Fibroblast of skin of right biceps (primary cell): ENCODE measurements at places on chromosomes 11 and 22.

DNA sequence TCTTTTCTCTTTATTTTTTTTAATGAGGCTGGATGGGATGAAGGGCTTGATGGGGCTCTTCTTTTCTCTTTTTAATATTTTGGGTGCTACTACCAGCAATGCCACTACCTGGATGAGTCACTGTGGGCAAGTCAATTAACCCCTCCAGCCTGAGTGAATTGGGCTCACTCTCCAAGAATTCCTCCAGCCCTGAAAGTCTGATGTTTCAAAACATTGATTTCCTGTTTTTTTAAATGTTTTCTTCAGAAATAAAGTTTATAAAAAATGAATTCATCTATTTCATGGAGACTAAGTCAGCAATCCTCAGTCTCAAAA lies 812 bp upstream of the OR5A2 start:
- no peak for DNase-seq

DNA sequence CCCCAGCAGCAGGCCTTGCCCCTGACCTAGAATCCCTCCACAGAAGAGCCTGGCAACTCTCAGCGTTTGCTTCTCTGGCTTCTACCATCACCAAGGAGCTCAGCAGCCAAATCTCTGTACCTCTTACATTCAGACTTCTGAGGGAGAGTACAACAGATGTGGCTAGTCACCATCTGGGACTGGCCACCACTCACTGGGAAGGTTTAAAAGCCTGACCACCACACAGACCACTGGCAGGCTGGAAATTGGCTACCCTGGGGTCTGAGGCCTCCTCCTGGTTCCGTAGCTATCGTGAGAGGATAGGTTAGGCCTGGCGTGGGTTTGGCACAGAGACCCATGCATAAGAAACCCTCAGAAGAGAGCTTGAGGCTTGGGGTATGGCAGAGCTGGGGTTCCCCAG lies 478.5 kb upstream of the CADM1 start:
- DNase-seq, result no peak

DNA sequence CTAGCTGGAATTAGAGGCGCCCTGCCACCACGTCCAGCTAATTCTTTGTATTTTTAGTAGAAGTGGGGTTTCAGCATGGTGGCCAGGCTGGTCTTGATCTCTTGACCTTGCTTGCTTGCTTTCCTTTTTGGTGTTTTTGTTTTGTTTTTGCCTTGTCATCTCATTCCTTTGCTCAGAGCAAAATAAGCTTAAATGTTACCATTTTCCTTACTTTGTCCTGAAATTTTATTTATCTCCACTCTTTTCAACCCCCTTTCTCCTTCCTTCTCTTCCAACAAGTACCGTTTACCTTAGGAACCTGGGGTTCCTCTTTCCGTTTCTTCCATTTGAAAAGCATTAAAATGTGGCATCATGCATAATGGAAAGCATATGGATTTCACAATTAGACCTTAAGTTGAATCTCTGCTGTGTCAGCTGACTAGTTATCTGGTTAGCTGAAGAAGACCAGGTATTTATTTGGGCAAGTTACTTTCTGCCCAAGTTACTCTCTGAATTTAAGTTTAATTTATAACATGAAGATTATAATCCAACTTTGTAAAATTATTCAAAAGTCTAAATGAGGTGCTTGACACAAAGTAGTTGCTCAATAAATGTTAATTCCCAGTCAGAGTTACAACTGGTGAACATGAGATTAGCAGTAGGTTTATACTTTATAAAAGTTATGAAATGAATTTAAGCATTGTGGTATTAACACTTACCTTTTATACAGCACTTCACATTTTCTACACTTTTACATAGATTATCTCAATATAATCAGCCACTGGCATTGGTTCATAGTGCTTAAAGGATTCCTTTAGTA lies 69.7 kb downstream of the PRMT3 start:
- DNase-seq, result no peak

DNA sequence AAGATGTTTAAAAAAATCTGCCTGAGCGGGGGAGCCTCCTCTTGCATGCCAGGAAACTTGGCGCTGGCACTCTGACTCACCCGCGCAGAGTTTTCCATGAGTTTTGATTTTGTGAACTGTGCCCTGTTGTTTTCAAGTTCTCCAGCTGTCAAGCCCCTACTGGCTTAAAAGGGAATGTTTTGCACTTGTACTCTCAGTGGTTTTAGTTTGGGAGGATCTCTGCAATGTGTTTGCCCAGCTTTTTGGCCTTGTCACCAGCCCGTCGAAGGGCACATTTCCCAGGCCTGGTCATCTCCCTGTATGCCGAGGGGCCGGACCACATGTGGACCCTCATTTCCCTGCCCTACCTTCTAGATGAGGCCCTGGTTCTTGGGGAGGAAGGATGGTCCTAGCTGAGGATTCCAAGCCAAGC lies 12.2 kb downstream of the MRGPRF start:
- peak; percentile 81 for DNase-seq

DNA sequence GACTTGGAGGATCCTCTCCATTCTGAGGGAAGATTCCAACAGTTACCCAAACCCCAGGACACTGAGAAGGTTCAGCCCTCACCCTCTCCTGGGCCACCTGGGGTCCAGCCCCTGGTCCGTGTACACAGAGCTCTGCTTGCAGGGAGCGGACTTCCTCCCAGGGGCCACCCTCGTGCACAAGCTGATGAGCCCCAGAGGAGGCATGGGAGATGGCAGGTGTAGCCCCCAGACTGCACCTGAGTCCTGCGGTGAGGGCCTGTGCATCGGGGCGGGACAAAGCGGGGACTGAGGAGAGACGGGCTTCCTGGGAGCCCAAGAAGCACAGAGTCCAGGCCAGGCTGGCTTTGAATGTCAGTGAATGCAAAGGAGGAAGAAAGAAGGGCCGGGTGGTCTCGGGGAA lies 1374.9 kb downstream of the BRD1 start:
- no peak for DNase-seq

DNA sequence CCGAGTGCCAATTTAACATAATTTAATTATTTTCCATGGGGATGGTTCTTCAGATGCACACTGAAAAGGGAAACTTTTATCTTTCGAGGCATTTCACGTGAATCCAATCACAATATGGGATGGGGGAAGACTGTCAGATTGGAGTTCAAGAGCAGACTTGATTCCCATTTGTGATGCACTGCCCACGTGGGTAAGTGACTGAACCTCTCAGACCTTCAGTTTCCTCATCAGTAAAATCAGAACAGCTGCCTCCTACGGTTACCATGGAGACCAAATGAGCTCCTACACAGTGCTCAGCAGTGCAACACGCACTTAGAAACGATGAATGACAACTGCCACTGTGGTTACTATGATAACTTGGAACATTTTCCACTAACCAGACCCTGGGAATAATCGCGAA lies 21.7 kb downstream of the KIAA0930 start:
- peak; percentile 42 for DNase-seq

DNA sequence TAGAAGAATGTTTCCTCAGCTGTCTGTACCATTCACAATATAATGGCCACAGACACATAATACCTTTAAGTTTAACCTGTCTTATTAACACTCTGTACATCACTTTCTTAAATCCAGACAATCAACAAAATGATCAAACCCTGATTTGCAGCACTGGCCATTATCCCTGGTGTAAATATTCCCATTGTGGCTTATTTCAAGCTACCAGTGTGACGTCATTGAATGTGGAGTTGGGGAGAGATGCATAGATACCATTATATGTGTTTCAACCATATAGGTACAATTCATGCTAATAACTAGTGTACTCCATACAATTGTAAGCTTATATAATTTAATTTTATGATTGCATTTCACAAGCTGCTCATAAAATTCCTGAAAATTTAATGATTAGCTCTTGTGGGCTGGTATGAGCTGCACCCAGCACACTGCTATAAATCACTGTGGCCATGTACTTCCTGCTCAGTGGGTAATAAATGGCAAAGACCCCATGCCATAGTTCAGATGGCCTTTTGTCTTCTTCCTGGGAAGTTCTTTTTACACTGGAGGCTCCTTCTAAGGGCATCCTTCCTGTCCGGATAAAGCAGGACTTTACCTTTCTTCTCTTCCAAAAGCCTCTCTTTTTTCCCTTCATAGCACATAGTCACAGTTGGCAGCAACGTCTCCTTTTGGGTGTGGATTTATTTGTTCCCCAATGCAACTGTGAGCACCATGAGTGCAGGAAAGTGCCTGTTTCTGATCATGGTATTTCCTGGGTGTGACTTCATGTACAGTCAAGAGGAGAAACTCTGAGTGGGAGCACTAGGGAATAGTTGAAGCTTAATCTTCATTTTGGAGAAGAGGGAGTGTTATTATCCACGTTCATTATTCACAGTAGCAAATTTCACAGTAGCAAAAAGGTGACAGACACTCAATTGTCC lies 87.8 kb downstream of the MIAT start:
- no peak for DNase-seq

GRCh38 chr11:9847636-9848035 lies 183.8 kb downstream of the SWAP70 start:
- peak; percentile 63 for DNase-seq

GRCh38 chr22:31206896-31207687 lies 5.0 kb upstream of the LIMK2 start:
- no peak for DNase-seq

GRCh38 chr11:44833221-44833876 lies 106.6 kb downstream of the TSPAN18 start:
- DNase-seq, result no peak

DNA sequence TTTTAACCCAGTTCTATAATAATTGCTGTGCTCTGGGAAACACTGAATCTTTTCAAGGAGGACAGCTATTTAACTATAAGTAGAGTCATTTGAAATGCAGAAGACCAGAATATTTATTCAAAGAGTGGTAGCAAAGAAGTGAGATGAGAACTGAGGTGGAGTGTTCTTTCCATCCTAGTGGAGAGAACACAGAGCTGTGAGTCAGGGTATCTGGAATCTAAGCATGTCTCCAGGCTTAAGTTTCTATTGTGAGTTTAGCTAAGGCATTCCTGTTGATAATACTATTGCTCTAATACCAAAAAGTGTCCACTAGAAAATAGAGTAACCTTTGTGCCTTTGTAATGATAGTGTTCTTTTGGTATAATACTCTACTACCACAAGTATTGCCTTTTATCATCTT lies 32.4 kb downstream of the JAM3 start:
- DNase-seq, result no peak

DNA sequence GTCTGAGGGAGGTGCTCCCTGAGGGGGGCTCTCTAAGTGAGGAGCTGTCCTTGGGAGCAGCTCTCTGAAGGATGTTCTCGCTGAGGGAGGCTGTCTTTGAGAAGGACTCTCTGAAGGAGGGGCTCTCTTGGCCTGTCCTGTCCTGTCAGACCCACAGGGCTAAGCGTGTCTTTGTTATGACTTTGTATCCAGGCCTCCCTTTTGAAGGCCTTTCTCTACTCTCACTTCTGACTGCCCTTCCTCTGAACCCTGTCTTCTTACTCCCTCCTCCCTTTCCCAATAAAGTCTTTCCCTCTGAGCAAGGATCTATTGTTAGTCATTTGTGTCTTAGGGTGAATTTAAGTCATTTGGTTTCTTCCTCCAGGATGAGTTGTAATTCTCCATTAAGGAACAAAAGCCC lies 330.1 kb upstream of the PLET1 start:
- peak; percentile 49 for DNase-seq

GRCh38 chr11:62137276-62137861 lies 13.6 kb downstream of the INCENP start:
- DNase-seq, result no peak

DNA sequence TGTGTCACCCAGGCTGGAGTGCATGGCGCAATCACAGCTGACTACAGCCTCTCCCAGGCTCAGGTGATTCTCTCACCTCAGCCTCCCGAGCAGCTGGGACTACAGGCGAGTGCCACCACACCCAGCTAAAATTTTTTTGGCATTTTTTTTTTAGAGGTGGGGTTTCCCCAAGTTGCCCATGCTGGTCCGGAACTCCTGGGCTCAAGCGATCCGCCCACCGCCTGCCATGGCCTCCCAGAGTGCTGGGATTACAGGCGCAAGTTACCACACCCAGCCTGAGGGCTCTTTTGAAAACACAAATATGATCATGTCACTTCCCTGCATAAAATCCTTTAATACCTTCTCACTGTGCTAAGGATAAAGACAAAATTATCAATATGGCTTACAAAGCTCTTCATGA lies 88.1 kb downstream of the MAML2 start:
- DNase-seq, result no peak

- peak; percentile 39 for DNase-seq
Measured at GRCh38 chr11:16603890-16604793, 134.3 kb upstream of the C11orf58 start.

DNA sequence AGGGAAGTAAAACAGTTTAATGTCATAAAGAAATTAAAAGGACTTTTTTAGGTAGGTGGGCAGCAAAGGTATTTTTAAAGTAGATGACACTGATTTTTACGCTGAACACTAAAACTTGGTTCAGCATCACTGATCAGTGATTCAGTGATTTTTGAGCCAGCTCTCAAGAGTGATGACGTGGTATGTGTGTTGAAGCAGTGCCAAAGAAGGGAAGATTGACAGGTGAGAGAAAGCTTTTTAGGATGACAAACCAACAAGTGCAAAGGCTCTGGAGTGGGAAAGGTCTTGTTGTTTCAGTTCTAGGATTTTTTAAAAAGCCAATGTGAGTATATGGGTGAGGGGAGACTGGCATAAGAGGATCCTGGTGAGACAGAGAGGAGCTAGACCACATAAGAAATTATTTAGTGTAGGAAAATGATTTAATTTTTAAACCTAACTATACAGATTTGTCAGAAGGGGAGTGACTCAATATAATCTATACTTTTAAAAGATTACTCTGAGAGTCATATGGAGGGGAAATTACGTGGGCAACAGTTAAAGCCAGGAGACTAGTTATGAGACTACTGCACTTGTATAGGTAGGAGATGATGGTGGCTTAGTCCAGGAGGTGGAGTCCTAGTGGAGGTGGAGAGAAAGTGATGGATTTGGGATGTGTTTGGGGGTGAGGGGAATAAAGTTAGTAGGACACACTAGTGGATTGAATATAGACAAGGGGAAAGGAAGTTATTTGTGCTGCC lies 17.6 kb upstream of the CALCB start:
- DNase-seq, result no peak

- DNase-seq, result peak; percentile 12
Measured at GRCh38 chr11:121563900-121564822, 111.4 kb upstream of the SORL1-AS1 start.

DNA sequence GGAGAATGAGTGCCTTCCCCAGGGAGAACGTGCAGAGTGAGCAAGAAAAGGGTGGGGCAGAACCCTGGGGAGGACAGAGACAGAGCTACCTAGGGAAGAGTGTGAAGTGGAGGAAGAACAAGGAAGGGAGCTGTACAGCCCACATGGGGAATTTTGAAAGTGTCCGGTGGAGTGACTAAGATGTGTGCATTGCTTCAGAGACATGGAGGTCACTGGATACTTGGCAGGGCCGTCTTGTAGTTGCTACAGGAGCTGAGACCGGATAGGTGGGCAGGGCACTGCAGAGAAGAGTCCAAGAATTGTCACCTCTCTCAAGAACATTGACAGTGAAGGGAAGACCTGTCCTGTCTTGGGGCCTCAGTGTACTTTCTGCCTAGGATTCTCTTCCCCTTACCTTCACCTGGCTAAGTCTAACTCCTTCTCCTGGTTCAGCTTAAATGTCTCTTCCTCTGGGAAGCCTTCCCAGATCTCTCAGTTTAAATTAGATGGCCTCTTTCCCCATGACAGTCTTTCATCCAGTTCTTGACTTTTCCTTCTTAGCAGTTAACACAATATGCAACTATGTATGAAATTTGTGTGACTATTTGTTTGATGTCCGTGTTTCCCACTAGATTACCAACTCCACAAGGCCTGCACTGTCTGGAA lies 9.2 kb upstream of the P2RY6 start:
- DNase-seq, result no peak
